ENCODE measurements at places on chromosomes 13 and 19.

DNA sequence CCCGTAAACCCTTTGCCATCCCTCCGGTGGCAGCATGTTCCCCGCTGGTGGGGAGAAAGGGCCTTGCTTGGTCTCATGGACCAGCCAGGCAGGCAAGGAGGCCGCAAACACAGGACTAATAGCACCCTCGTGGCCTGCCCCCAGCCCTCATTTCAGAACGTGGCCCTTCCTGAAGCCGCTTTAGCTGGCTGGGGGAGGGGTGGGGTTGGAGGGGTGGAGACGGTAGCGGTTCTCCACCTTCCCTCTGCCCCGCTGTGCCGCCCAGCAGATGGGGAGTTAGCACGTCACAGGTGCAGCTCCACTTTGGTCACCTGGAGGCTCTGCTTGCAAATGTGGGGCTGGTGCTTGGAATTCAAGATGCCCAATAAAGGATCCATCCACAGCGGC is 59.3 kb upstream of the URI1 start:
- DNase-seq: no peak

GRCh38 chr13:34114581-34114980 is 296.6 kb downstream of the RFC3 start:
- no peak for DNase-seq

DNA sequence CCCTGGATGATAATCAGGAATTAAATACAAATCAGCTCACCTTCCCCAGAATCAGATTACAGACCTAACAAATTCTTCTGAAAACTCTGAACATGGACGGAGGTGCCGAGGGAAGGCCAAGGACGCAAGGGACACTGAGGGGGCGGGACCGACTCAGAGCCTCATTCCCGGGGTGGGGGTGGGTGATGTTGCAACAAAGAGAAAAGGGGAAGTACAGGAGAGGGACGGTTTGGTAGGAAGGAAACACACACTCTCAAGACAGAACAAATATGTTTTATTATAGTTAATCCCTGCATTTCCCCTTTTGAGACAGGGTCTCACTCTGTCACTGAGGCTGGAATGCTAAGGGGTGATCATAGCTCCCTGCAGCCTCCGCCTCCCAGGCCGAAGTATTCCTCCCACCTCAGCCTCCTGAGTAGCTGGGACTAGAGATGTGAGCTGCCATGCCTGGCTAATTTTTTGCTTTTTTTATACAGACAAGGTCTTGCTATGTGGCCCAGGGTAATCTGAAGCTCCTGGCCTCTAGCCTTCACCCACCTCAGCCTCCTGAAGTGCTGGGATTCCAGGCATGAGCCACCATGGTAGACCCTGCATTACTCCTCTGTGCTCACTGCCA is 786 bp upstream of the LILRA2 start:
- no peak for DNase-seq

GRCh38 chr13:72586518-72586917 is 140.9 kb downstream of the MZT1 start:
- no peak for DNase-seq

- DNase-seq: no peak
Observed at GRCh38 chr13:32246468-32246867, 68.7 kb downstream of the ZAR1L start.

- DNase-seq: no peak
Observed at GRCh38 chr19:23996549-23996948, 81.9 kb downstream of the ZNF726 start.

GRCh38 chr19:19115954-19116353 is 22.3 kb downstream of the TMEM161A start:
- DNase-seq: no peak

DNA sequence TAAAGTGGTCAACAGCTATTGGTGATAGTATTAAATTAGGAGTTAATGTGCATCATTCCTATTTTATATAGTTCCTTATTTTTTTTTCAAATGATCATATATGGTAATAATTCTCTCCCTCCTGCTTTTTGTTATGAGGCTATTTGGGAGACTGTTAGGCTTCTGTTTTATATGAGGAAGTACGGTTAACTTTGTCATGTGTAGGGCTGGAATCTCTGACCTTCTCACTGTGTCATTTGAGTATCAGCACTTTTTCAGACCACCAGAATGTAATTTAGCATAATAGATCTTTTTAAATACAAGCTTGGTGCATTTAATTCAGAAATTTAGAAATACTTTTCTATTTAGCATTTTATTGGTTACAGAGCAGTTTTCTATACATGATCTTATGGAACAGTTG is 7.7 kb downstream of the DGKH start:
- no peak for DNase-seq

DNA sequence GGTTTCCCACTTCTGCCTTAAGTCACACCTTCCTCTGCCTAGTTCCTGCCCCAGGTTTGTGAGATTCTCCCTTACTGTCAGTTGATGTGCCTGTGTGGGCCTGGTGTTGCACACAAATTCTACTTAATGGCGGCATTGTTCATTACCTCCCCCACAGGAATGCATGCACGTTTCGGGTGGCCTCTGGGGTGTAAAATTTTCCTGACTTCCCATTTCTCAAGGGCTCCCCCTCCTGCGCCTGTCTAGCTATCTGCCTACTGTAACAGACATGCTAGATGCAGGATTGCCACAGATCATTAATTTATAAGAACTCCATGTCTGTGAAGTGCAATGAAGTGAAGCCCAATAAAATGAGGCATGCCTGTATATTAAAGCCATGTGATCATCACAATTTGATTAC is 1466.3 kb downstream of the PCDH9 start:
- no peak for DNase-seq

GRCh38 chr19:4473763-4474513 is 1.8 kb downstream of the HDGFL2 start:
- no peak for DNase-seq

GRCh38 chr13:111467111-111467890 is 146.9 kb downstream of the TEX29 start:
- no peak for DNase-seq

DNA sequence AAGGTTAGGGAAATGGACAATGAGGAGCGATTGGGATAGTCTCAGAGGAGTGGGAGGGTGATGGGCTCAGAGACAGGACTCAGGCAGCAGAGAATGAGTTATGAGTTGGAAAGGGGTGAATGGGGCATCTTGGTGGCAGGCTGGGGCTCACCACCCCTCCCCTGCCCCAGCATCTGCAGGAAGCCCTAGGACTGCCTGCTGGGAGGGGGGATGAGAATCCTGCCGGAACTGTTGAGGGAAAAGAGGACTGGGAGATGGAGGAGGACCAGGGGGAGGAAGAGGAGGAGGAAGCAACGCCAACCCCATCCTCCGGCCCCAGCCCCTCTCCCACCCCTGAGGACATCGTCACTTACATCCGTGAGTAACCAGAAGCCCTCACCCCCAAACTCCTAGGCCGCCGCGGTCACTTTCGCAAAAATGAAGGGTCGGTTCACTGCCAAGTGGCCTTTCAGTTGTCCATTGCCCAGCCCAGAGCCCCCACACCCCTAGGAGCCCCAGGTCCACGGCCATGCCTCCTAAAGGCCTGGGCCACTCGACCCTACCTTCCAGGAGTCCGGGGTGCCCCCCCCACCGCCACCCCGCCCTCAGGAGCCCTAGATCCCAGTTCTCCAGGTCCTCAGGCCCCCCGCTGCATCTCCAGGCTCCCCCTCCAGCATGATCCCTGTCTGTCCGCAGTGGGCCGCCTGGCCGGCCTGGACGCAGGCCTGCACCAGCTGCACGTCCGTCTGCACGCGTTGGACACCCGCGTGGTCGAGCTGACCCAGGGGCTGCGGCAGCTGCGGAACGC is 764 bp downstream of the CLEC11A start:
- no peak for DNase-seq

DNA sequence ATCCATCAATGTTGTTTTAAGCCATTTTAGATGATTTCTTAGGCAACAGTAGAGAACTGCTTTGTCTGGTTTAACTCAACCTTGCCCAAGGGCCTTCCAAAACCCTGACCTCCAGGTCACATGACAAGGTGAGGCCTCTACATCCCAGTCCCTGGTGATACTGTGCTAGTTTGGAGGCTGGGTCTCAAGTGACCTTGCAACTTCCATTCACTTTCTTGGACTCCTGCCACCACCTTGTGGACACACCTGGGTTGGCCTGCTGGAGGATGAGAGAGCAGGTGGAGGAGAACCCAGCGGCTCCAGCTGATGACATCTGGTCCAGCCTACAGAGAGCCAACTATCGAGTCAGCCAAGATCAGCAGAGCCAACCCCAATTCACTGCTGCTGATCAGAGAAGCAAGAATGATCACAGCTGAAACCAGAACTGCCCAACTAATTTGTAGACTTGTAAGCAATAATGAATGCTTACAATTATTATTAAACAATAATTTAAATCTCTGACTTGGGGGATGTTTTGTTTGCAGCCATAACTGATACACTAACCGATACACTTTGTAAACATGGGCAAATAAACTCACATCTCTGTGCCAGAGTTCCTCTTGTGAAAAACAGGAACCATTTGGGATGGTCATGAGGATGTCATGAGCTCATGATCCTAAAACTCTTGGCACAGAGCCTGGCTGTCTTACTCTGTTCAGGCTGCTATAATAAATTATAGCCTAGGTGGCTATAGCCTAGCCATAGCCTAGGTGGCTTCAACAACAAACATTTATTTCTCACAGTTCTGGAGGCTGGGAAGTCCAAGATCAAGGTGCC is 11.5 kb downstream of the FAM187B start:
- no peak for DNase-seq

GRCh38 chr19:1068009-1069001 is 1.3 kb downstream of the ARHGAP45 start:
- no peak for DNase-seq

GRCh38 chr19:42111384-42111783 is 20.9 kb downstream of the POU2F2 start:
- DNase-seq: no peak

GRCh38 chr13:32125221-32125689 is 93.7 kb downstream of the FRY start:
- DNase-seq: no peak

DNA sequence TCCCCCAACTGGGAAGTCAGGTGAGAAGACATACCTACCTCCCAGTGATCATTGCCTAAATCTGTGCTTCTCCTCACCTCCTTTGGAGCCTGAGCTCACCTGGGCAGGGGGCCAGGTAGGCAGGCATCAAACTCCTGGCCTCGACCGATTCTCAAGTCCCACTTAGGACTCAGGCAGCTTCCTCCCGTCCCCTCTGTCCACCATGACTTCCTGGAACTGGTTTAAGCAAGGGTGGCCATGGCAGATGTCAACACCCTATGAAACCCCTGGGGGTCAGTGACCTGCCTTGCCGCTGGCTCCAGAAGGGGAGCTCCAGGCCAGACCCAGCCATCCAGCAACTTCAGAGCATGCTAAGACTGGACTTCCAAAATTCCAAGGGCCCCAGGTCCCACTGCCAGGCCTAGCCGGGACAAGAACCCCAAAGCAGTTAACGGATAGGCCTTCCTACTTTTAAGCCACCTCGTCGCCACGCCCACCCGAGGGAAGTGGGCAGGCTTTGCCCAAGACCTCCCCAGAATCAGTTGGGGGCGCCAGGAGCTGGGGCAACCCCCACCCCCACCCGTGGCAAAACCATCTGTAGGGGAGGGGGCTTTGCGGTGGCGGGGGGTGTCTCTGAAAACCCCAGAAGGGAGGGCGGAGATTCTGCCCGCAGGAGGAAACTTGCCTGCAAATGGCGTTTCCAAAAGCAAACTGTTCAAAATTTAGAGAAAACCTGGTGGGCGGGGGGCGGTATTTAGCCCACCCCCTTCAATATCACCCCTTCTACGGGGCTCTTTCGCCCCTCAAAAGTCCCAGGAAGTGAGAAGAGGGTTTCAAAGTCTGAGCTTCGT is 657 bp downstream of the PLIN3 start:
- DNase-seq: no peak

DNA sequence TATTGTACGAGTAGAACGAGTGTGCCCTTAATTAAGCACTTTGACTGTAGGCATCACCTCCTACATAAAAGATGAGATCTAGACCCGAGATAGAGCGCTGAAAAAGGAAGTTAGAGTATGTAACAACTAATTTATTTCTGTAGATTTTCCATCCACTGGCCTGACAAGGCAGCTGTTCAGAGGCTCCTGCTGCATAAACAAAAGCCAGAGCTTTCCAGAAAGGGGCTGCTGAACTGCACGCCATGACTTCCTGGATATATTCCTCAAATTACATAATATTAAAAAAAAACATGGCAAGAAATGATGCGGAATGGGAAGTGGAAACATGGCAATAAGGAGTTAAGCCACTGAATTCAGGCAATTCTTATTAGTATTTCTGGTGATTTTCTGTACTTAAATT is 89.7 kb downstream of the AKAP11 start:
- no peak for DNase-seq

DNA sequence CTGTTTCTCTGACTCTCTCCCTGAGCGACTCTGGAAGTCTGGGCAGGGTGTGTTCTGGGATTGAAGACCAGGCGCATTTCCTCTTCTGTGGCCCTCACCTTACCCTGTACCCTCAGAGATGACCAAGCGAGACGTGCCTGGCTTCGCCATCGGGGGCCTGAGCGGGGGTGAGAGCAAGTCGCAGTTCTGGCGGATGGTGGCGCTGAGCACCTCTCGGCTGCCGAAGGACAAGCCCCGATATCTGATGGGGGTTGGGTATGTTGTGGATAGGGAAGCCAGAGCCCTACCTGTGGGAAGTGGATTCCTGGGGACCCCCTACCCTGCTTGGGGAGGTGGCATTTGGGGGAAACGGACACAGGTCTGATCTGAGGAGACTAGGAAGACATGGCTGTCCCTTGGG is 5.8 kb upstream of the DNM2 start:
- no peak for DNase-seq

- DNase-seq: no peak
Observed at GRCh38 chr19:48646722-48647216, 782 bp upstream of the CA11 start.

DNA sequence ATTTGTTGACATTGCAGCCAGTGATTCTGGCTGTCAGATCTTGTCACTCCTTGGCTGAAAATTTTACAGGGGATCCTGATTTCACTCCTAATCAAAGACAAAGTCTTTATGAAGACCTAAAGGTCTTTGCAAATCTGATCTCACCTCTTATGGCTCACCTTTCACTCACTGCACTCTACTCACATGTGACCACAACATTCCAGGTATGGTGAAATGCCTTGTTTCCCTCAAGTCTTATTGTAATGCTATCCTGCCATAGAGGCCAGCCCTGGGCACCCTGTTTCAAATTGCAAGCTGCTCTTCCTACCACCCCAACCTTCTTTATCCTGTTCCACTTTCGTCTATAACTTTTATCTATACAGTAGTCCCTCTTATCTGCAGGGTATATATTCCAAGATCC is 200.1 kb downstream of the NDFIP2 start:
- DNase-seq: no peak

- no peak for DNase-seq
Observed at GRCh38 chr19:53057904-53058580, 13.5 kb downstream of the ERVV-2 start.

DNA sequence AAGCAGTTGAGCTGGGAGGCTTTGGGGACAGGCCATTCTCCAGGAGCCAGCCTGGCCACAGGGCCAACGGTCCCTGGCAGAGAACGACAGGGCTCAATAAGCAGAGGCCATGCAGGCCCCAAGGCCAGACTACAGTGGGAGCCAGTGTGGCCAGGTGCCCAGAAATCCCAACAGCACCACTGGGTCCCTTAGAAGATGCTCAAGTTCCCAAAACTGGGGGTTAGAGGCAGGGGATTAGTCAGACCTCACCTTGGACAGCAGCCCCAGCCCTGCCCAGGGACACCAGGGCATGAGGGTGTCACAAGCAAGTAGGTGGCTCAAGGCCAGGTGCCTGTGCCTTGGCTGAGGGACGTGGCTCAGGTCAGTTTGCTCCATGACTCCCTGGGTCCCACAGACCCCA is 12.8 kb downstream of the SCGB2B2 start:
- no peak for DNase-seq

- DNase-seq: no peak
Observed at GRCh38 chr13:44523146-44524015, 52.7 kb downstream of the TSC22D1 start.

- DNase-seq: no peak
Observed at GRCh38 chr19:18108897-18109296, 11.3 kb downstream of the MAST3 start.

GRCh38 chr13:113060557-113061270 is 44.9 kb upstream of the F7 start:
- no peak for DNase-seq
